ENCODE measurements at places on chromosomes 4 and X.

DNA sequence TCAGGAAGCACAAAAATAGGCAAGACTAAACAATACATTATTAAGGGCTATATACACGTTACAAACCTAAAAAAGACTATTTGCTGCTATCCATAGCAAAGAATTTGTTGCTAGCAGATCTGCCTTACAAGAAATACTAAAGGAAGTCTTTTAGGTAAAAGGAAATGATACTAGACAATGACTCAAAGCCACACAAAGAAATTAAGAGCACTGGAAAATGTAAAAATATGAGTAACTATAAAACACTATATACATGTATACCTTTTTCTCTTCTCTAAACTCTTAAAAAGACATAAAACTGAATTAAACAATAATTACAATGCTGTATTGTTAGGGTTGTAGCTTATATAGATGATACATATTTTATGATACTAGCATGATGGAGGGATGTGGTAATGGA, 25.7 kb downstream of the SLC9A7 start:
- DNase-seq, result no peak

GRCh38 chrX:68121835-68122234, 311.5 kb downstream of the OPHN1 start:
- DNase-seq, result no peak

GRCh38 chr4:100795581-100795980, 277.8 kb upstream of the EMCN start:
- no peak for DNase-seq

- no peak for DNase-seq
Measured at GRCh38 chr4:126821152-126821551, 811.6 kb upstream of the INTU start.

DNA sequence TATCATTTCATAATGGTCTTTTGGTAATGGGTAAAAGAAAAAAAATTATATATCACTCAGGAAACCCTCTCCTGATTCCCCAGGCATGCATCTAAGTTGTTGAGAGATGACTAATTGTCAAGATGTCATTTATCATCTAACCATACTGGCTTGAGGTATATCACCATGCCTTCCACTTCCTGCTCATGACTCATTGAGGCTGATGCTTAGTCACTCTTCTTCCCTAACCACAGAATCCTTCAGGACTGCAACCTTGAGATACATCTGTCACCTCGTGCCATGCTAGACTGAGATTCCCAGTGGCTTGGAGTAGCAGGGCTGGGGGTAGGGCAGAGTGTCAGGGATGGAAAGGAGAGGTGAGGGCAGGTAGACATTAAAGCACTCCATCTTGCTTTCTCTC, 782.5 kb upstream of the INTU start:
- DNase-seq, result peak; percentile 12

DNA sequence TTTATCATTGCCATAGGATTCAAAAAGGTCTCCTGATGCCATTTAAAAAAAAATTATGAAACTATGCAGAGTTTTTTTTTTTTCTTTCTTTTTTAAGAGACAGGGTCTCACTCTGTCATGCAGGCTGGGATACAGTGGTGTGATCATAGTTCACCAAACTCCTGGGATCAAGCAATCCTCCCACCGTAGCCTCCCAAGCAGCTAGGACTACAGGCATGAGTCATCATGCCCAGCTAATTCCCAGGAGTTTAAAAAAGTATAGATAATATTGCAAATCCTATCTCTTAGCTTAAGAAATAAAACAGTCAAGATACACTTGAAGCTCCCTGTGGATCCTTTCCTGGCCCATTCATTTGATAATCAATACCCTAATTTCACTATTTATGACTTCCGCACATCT, 58.6 kb upstream of the PRSS48 start:
- DNase-seq, result no peak

GRCh38 chr4:40531636-40532023, 98.0 kb downstream of the RBM47 start:
- DNase-seq, result no peak

DNA sequence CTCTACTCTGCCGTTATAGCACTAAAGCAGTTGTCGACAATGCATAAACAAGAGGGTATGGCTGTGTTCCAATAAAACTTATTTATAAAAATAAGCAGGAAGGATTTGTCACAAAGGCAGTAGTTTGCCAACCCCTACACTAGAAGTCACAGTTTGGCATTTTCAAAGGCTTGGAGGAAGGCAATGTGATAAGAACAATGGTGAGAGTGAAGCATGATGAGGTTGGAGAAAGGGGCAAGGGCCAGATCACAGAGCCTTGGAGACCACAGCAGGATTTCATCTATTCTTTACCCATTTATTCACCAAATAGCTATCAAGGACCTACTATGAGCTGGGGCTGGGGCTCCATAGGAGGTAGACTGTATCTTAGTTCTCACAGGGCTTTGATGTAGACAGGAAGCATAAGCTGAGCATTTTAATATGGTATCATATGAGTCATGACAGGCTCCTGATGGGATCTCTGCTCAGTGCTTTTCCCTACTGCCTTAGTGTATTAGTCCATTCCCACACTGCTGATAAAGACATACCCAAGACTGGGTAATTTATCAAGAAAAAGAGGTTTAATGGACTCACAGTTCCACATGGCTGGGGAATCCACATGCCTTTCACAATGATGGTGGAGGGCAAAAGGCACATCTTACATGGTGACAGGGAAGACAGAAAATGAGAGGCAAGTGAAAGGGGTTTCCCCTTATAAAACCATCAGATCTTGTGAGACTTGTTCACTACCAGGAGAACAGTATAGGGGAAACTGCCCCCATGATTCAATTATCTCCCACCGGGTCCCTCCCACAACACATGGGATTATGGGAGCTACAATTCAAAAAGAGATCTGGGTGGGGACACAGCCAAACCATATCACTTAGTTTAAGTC, 58.9 kb downstream of the PPM1K start:
- no peak for DNase-seq

DNA sequence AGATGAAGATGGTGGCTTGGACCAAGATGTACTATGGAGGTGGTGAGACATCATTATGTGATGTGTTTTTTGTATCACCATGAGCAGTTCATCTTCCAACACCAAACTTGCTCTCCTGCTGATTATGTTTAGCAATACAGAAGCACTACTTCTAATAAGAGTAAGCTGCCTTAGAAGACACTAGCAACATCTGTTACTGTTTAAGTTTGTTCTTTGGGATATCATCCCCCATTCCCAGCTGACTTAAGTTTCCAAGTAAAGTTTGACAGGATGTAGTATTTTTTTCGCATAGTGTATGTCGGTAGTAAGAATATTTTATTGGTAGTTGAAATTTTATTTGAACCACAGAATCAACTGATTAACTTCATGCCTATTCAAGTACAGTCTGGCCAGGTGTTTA, 123.5 kb upstream of the BMPR1B start:
- no peak for DNase-seq

GRCh38 chr4:79991601-79992000, 81.4 kb downstream of the ANTXR2 start:
- DNase-seq, result no peak

GRCh38 chr4:53967986-53968385, 96.4 kb downstream of the CHIC2 start:
- no peak for DNase-seq

GRCh38 chr4:167290678-167291077, 56.4 kb upstream of the SPOCK3 start:
- DNase-seq, result peak; percentile 33

GRCh38 chr4:52718123-52718522, 33.1 kb downstream of the ERVMER34-1 start:
- DNase-seq, result no peak

- DNase-seq, result no peak
Measured at GRCh38 chrX:21524008-21524407, 134.1 kb downstream of the KLHL34 start.

DNA sequence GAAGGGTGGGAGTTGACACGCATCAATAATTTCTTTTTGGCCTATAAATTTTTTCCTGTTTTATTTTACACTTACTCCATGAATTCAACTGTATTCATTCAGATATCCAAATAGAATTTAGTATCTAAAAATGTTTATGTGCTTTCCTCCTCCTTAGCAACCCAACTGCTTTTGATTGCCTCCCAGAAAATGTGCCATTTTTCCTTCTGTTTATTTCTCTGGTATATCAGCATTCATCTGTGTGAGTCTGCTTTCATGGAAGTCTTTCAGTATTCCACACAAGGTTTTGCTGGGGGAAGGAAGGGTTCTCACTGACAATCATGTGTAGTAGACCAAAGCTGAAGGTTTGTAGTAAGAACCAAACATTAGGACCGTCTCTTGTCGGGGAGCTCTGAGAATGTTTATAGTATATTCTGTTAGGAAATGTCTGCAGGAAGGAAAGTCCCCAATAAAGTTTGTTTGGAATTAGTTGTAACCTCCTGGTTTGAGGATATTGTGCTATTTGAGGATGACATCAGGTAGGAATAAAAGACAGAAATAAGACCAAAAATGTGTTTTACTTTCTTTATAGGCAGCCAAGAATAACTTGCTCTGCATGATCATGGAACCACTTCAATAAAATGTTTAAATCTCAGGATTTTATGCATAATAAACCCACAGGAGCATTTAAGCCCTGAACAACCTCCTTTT, 673.6 kb upstream of the INTU start:
- no peak for DNase-seq

GRCh38 chrX:3191796-3192195, 150.5 kb downstream of the ARSF start:
- DNase-seq, result no peak

GRCh38 chr4:1748465-1748995, 27.2 kb downstream of the TACC3 start:
- DNase-seq, result peak; percentile 92

DNA sequence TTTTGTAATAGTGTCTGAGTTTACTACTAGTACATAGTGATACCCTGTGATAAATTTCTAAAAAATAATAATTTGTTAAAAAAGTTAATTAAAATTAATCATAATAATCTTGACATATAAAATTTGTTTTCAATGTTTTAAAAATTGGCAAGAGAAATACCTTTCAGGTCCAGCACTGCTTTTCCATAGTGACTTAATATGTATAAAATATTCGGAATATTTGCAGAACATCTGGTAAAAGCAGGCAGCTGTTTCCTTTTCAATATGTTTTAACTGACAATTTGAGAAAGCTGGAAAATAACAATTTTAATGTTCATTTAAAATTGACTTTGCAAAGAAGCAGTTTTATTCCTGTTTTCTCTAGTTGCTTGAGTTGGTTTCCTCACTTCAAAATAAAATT, 17.6 kb upstream of the GK2 start:
- DNase-seq, result no peak

DNA sequence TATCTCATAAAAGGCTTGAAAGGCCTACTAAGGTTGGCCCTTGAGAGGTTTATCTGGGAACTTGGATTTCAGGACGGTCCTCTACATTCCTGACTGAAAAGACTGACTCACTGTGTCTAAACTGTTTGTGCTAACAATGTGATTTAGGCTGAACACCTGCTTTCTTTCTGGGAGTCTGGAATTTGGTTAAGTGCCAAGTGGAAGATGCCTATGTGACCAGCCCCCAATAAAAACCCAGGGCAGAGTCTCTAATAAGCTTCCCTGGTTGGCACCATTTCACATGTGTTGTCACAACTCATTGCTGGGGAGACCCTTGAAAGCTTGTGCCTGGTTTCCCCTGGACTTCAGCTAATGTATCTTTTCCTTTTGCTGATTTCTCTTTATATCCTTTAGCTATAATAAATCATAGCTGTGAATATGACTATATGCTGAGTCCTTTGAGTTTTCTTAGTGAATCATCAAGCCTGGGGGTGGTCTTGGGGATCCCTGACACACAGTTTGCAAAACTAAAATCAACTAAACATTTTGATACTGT, 55.1 kb downstream of the GPR82 start:
- peak; percentile 9 for DNase-seq

DNA sequence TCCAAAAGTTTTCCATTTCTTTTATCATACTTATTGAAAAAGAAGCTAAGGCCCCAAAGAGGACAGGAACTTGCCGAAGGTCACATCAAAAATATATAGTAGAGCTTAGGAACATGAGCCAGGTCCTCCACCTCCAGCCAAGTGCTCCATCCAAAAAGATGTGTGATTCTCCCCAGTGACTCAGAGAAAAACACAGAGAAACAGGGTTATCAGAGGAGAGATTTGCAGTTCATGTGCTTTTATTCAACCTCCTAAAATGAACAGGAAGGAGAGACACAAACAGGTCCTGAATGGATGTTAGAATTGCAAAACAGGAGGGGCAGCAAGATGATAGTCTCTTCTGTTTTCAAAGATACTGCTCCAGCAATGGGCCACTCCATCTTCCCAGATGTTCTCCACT, 19.6 kb upstream of the FGF16 start:
- no peak for DNase-seq

Measured in hepatocyte (in vitro differentiated cells).